ENCODE measurements at places on chromosomes 5 and 9.

DNA sequence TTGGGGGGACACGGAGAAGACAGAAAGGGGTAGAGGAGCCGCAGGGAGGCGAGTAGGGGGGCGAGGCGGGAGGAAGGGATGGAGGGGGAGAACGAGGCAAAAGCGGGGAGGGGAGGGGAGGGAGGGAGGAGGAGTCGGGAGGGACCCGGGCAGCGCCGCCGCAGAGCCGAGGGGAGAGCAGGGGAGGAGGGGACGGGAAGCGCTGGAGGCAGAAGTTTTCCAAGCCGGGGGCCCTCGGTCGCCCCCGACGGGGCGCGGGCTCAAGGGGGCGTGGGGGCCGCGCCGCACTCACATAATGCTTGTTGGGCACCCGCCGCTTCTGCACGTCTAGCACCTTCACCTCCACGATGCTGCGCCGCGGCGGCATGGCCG, 353 bp downstream of the SH3PXD2B start:
- no peak for DNase-seq

GRCh38 chr5:155070781-155071180, 57.2 kb downstream of the KIF4B start:
- no peak for DNase-seq

DNA sequence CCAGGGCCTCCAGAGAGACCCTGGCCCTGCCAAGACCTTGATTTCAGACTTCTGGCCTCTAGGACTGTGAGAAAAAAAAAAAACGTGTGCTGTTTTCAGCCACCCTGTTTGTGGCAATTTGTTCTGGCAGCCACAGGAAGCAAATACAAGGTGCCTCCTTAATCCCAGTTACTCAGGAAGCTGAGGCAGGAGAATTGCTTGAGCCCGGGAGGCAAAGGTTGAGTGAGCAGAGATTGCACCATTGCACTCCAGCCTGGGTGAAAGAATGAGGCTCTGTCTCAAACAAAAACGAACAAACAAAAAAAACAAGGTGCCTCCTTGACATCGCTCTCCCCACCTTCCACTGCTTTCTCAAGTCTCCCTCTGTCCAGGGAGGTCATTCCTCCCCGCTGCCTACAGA, 98.0 kb downstream of the GABBR2 start:
- no peak for DNase-seq

- DNase-seq = peak; percentile 53
These were observed 158.1 kb upstream of the SHB start for GRCh38 chr9:38227061-38227540.

GRCh38 chr5:172007175-172008110, 1.0 kb upstream of the FBXW11 start:
- DNase-seq = no peak

- DNase-seq = peak; percentile 35
These were observed 210.1 kb upstream of the CDH10 start for GRCh38 chr5:24854850-24855249.

GRCh38 chr9:75775966-75776691, 114.3 kb upstream of the PCSK5 start:
- DNase-seq = no peak

GRCh38 chr9:135308821-135309762, 170.5 kb upstream of the PPP1R26 start:
- DNase-seq = no peak

- no peak for DNase-seq
These were observed 195.9 kb downstream of the SEMA6A start for GRCh38 chr5:116378777-116379121.

- DNase-seq = peak; percentile 42
These were observed 96.3 kb downstream of the CDH18 start for GRCh38 chr5:19891658-19892057.

DNA sequence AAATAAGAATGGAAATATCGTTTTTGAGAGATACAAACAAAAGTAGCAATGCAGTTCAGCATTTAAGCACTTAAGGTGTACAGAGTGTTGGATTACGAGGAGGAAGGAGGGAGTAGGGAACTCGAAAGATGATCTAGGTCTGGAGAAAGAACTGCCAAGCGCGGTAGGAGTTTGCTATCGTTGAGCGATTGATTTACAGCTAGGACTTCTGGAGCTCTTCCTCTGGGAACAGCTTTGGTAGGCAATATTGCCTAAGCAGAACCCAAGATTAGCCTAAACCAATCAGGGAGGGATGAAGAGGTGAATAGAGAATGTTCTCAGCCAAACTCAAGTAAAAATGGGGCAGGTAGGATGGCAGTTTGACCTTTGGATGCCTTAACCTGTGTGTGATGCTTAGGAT, 965 bp downstream of the CLTA start:
- DNase-seq = no peak

- DNase-seq = no peak
These were observed 24.7 kb downstream of the TSC1 start for GRCh38 chr9:132919614-132920268.

GRCh38 chr5:144332265-144332664, 161.6 kb downstream of the KCTD16 start:
- no peak for DNase-seq

DNA sequence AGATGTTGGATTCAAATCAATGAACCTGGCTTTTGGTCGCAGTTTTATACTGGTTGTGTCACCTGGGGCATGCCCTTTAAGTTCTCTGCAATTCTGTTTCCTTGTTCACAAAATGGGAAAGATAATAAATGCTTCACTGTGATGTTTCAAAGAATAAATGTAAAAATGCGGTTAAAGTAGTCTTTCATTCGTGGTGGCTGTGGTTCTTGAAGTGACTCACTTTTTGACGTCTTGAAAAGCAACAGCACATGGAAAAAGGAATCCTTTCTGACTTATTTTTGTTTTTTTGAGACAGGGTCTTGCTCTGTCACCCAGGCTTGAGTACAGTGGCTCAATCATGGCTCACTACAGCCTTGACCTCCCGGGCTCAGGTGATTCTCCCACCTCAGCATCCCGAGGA, 88.4 kb upstream of the SLIT3 start:
- DNase-seq = no peak

DNA sequence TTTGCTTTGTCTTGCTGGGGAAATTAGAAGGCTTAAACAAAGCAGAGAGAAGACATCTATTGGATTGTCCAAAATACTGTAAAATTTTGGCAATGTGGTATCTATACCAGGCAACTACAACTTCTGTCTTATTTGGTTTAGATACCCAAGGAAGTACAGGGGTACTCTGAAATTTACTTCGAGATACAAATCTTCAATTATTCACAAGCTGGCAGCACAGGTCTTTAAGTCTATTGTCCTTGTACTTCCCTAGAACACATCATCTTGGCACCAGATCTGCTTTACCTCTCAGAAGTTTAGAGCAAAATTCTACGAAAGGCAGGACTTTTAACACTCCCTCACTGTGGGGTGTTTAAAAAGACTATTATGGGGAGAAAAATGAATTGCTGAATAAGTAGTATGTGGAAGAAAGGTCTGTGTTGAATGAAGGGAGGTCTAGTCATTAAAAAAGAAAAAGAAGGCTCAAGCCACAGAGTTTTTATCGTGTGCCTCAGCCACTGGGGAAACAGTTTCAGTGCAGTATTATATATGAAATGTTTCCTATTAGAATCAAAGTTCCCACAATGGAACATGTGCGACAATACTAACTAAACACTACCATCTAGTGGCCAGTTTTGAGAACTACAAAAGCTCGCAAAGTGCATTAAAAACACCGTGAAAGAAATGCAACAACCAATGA, 93.7 kb downstream of the PDE4D start:
- DNase-seq = peak; percentile 43

DNA sequence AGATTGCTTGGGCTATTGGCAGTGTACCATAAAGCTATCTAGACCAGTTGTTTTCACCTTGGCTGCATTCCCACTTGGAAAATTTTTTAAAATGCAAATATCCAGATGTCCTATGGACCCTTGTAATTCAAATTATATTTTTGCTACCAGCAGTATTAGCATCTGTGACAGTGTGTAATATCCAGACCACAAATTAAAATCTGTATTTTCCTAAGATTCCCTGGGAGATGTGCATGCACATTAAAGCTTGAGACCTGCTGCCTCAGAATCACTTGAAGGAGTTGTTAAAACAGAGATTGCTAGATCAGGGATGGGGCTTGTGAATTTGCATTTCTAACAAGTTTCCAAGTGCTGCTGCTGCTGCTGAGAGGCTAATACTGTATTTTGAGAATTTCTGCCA, 381.2 kb upstream of the PDE4D start:
- DNase-seq = no peak

GRCh38 chr9:116574027-116574679, 113.0 kb upstream of the TRIM32 start:
- no peak for DNase-seq

GRCh38 chr9:83538890-83539238, 663 bp upstream of the FRMD3 start:
- no peak for DNase-seq

All from AG10803 (cell line).